ENCODE measurements at places on chromosomes 1 and 21.

DNA sequence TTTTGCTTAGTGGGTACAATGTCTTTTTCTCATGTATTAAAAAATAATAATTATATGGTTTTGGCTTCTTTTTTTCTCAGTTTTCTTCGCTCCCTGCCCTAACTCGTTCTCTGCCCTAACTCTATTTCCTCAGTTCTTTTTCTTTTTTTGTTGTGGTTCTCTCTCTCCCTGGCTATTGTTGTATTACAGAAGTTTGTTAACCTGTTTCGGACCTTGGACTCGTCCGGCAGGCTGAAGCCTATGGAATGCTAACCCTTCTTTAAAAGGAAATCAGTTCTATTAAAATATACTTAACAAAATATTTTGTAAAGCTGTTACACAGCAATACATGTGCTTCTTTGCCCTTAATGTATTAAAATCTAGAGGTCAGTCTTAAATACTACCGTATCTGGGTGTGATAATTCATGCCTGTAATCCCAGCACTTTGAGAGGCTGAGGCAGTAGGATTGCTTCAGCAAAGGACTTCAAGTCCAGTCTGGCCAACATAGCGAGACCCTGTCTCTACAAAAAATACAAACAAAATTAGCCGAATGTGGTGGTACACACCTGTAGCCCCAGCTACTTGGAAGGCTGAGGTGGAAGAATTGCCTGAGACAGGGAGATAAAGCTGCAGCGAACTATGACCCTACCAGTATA is 64.1 kb downstream of the ANGPTL1 start:
- DNase-seq: no peak

GRCh38 chr1:35454616-35455015 is 102.6 kb downstream of the KIAA0319L start:
- DNase-seq: no peak

GRCh38 chr1:200128944-200129879 is 101.7 kb downstream of the NR5A2 start:
- DNase-seq: no peak

DNA sequence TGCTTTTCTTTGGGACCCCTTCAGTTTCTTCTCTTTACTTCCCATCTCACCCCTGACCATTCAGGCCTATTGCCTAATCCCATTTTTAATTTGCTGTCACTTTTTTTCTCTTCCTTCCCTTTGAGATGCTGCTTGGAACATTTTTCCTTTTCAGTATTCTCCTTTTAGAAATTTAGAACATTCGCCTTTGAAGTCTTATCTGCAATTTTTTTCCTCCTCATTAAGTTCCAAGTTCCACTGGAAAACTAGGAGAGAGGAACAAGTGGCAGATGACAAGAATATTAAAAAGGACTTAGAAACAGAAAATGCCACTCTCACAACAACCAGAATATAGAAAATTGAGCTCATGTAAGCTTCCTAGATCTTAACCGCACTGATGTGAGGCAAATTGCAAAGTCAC is 126.6 kb downstream of the PSMG1 start:
- DNase-seq: no peak

DNA sequence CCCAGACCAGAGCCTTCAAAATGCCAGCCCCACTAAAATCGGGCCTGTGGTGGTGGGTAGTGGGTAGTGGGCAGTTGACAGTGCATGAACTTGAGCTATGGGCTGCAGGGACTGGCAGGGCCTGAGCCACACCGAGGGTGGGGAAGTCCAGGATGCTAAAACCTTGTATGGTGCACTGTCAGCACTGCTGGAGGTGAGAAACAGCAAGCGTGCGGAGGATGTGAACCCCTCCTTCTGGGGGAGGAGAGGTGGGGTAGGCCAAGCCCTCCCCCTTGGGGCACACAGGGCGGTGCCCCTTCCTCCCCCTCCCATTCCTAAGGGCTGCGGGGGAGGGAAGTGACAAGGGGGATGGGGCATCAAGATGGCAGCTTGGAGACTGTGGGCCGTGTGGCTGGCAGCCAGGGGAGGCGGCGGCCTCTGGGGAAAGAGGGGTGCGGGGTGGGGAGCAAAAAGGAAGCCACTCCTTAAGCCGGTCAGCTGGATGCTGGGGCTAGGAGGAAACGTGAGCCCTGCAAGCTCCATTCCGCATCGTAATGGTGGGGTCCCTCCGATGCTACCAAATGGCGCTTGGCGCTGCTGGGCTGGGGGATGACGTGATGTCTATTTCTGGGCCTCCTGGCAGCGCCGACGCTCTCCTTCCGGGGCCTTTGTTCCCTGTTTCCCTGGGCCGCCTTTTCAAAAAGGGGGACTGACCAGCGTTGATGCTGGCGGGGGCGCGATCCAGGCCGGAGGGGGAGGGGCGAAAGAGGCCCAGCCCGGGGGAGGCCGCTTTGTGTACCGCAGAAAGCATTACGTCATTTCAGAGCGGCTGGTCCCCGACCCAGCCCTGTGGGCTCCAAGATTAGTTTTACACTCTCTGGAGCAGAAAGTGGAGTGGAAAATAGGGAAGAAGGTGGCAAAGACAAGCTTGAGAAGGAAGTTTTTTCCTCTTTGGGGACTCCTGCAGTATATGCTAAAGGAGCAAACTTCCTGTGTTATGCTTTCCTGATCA is 809 bp downstream of the SYT11 start:
- DNase-seq: peak; percentile 73

GRCh38 chr1:174958396-174958795 is 41.4 kb upstream of the CACYBP start:
- no peak for DNase-seq

- DNase-seq: no peak
Observed at GRCh38 chr1:2927393-2928360, 93.6 kb upstream of the ACTRT2 start.

DNA sequence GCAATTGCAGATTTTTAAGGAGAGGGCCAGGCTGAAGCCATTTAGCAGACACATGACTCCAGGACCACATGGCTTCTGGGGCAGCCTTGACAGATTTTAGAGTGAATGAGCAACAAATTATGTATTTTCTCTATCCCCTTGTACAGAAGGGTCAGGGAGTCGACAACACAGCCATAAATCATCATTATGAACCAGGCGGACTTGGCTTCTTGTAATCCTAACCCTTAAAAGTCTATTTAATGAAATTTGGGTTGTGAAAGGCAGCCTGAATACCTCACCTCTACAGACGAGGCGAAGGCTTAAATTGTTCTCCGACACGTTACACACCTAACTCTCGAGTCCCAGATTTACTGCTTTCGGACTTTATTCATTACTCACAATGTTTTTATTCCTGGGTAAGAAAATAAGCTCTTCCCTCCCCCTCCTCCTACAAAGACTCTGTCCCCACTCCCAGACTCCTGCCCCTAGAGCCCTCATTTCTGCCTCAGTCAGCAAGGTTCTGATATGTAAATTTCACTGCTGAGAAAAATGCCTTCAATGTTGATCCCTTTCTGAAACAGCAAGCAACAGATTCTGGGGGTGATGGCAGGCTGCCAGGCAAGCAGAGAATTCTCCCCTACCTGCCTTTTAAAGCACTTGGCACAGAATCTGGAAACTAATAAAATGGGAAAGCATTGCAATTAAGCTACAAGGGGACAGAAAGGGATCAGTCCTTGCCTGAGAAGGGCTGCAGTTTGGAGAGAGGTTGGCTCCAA is 51.6 kb downstream of the PLPP3 start:
- no peak for DNase-seq

GRCh38 chr1:205380882-205381281 is 24.2 kb upstream of the KLHDC8A start:
- DNase-seq: no peak

Data from WTC11 (cell line).